Activated naive CD8-positive, alpha-beta T cell treated with anti-CD3 and anti-CD28 coated beads, Interleukin-2, amount 50 U/mL, for 16 hours (primary cell): ENCODE measurements at places on chromosomes 7 and 10.

GRCh38 chr7:122067077-122067476, 77.0 kb downstream of the AASS start:
- DNase-seq: no peak

- no peak for DNase-seq
Observed at GRCh38 chr10:124716369-124716768, 27.8 kb downstream of the FAM53B start.

GRCh38 chr10:110778211-110778610, 93.5 kb upstream of the PDCD4 start:
- DNase-seq: no peak

GRCh38 chr10:34537629-34538231, 277.4 kb downstream of the PARD3 start:
- DNase-seq: no peak

DNA sequence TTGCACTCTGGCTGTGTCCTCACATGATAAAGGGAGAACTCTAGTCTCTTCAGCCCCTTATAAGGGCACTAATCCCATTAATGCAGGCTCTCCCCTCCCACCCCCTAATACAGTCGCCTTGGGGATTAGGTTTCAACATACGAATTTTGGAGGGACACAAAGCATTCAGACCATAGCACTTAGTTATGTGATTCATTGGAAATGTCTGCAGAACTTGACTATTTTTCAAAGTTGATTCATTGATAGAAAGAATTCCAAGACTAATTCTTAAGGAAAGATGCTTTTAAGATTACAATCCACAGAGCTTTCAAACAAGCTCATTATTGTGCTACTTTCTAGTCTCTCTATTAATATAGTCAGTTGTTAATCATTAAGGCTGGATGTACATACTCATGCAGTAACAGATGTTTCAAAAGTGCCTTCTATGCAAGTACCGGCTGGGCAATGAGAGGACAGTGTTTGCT, 85.3 kb upstream of the RPA3 start:
- DNase-seq: no peak

DNA sequence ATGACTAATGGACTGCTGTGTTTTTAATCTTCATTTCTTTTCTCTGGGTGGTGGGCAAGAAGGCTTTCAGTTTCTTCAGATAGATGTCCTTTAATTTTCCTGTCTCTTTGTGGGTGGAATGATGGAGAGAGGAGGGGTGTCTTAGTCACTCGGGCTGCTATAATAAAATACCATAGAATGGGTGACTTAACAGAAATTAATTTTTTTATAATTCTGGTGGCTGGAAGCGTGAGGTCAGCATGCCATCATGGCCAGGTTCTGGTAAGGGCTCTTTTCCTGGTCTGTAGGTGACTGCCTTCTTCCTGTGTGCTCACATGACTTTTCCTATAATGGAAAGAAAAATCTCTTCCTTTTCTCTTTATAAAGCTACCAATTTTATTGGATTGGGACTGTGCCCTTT, 6.3 kb downstream of the RSBN1L start:
- no peak for DNase-seq

DNA sequence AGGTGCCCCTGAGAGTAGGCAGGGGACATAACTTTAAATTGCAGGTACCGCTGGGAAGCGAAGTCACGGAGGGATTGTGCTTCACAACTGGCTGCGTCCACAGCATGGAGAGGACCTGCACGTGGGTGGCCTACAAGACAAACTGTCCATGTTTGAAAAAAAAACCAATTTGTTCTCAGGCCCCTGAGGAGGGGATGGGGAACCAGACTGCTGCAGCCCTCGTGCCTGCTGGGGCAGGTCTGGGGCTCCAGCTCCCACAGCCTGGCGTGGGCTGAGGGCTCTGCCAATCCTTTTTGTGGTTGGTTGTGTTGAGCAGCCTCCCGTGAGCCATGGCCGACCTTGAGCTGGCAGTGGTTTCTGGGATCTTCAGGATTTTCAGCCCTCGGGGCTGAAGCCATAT, 9.7 kb downstream of the SFRP5 start:
- DNase-seq: no peak

- DNase-seq: no peak
Observed at GRCh38 chr10:133405844-133406527, 12.0 kb downstream of the MTG1 start.

DNA sequence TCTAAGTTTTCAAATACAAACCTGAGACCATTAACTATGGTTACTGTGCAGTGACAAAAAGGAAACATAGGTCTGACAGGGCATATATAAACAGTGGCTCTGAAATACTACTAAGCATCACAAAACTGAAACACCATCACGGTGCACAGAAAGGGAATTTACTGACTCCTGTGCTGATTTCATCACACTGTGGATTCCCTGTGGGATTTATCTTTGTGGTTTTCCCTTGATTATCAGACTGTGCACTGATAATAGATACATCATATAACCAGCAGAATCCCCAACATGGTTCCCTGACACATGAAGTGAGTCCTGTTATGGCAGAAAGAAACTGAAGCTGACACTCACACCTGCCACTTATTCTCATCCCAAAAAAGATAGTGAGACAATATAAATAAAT, 676.3 kb upstream of the KCND2 start:
- DNase-seq: no peak

- no peak for DNase-seq
Observed at GRCh38 chr7:98810153-98810802, 59.5 kb downstream of the TMEM130 start.

DNA sequence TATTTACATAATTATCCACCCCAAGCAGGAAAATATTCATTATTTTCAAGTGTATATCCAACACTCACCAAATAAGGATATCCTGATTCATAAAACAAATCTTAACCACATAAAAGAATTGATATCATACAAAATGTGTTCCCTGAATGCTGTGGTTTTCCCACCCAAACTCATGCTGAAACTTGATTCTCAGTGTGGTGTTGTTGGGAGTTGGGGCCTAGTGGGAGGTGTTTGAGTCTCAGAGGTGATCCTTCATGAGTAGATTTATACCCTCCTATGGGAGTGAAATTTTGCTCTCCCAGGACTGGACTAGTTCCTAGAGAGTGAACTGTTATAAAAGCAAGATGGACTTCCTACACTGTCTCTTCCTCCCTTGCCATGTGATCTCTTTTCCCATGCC, 1028.3 kb downstream of the SORCS1 start:
- no peak for DNase-seq

DNA sequence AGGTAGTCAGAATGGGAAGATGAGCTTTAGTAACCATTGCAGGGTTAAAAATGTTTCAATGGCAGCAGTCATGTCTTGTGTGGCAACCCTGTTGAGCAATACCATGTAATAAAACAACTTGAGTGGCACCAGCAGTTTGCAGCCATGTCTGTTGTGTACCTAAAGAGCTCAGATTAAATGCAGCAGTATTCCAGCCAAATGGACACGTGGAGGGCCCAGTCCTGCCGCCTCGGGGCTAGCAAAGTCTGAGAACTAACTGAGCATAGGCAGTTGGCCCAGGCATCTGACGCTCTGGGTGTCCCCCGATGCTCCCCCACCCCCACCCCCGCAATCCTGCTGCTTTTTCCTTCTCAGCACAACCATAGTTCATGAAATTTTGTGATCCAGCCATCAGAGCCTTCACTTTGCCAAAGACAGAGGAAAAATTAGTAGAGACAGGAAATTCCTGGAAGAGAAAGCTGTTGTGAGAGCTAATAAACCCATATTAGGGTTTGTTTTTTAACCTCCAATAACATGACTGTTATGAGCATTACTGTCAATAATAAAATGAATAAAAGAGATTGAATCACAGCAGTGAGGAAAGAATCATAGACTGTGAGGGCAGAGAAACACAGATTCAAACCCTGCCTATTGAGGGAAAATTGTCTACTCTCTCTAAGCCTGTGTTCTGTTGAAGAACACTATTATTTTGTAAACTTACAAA, 220.6 kb upstream of the RHOBTB1 start:
- no peak for DNase-seq

DNA sequence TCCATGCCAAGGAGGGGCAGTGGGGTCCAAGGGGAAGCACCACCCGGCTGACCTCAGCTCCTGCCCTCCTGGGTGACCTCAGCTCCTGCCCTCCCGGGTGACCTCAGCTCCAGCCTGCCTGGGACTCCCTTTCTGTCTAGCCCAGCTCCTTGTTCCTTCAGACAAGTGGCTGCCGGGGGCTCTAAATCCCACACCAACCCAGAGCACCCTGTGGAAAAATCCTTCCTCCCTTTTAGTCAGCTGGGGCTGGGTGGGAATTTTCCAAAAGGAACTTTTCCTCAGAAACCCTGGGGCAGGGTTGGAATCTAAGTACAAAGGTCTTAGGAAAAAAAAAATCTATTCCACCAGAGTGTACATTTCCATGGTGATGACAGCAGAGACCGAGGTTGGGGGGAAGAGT, 36.3 kb downstream of the AKR1B1 start:
- DNase-seq: no peak

- DNase-seq: no peak
Observed at GRCh38 chr10:48480397-48481374, 124.2 kb downstream of the ARHGAP22 start.

GRCh38 chr7:102097601-102098161, 189.0 kb upstream of the SH2B2 start:
- DNase-seq: no peak

DNA sequence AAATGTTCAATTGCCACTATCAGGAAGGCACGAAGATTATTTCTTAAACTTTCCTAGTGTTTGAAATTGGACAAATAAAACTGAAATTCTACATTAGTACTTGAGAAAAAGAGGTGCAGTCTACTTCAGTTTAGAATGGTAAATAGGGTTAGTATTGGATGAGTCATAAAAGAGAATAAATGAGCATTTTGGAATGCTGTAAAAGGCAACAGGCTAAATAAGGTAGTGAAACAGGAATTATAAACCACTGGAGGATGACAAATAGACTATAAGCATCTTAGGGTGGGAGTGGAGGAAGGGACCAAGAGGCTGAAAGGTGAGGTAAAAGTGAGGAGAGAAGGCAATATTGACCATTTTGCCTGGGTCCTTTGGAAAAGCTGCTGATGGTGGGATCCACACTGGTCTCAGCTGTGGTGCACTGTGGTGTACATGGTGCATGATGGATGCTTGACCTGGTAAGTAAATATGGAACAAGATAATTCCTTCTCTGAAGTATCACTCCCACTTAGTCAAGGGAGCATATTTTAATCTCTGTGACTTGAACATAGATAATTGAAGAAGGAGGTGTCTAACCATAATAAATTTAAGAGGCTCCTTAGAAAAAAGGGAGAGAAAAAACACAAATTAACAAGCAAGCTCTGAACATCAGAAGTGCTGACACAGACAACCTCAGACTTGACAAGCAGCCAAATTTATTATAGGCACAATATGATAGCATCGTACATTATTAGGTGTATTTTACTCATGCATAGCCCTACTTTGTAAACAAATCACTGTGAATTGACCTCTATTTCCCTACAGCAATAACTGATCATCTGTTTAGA, 76.4 kb upstream of the SCIN start:
- no peak for DNase-seq

DNA sequence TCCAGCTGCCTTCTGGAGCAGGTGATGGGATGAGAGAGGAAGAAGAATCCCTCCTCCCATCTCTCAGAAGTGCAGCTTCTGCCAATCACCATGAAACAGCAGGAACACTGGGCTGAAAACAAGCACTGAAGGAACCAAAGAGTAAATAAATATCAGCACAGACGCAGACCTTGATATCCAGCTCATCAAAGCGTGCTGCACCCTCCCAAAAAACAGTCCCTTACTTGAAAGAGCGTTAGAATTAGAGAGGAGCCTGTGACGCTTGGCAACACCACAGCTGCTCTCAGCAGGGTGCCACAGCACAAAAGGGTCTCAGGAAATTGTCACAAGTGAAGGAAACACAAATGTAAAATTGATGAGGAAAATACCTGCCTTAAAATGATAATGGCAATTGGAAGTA, 39.5 kb downstream of the KLF6 start:
- no peak for DNase-seq

- DNase-seq: no peak
Observed at GRCh38 chr7:65382452-65382851, 8.8 kb downstream of the ZNF92 start.

- no peak for DNase-seq
Observed at GRCh38 chr10:12690525-12691126, 310.9 kb downstream of the CCDC3 start.

DNA sequence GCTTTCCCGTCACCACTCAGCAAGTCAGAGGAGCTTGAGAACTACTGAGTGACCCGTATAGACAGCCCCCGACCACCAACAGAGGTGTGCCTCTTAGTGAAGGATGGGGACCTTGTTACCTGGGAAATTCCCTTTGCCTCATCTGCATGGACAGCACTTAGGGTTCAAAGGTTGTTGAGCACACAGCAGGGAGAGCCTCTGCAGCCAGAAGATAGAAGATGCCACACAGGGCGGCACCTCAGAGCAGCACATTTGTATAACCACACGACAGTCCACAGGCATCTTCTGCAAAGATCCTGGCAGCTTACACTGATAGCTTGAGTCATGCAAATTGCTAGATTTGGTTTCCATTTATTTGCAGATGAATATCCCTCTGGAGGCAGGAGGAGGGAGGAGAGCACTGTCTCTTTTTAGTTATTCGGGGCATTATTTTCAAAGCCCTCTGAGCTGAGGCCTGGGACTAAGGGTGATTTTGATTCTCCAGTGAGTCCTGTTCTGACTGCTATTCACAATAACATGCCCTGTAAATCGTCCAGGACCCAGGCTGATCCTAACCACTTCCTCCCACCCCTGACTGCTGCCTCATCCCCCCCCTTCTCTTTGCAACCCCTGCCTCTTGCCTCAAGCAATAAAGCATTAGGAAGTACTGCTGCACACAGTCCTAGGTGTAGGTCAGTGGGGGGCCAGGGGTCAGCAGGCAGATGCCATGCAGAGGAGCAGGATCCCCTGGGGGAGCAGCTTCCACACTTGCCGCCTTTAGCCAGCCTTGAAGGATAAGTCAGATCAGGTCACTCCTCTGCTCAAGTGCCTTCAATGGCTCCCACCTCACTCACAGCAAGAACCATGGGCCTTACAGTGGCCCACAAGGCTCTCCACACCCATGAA, 24.6 kb upstream of the INMT start:
- DNase-seq: no peak

DNA sequence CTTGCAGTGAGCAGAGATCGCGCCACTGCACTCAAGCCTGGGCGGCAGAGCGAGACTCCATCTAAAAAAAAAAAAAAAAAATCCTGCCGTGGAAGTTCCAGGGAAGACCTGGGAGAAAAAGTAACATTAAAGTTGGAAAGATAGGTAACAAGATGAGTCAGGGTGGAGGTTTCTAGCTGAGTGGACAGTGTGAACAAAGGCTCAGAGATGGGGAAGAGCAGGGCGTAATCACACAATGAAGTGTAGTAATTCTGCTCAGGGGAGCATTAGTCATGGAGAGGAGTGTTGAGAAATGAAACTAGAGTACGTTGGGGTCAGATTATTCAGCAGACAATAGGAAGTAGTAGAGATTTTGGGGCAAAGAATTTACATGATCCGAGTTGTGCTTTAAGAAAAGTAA, 21.6 kb upstream of the WASL start:
- DNase-seq: no peak

GRCh38 chr10:91805110-91805838, 7.0 kb downstream of the TNKS2 start:
- DNase-seq: no peak

GRCh38 chr7:17401791-17402627, 103.6 kb downstream of the AHR start:
- no peak for DNase-seq

- no peak for DNase-seq
Observed at GRCh38 chr10:110437351-110437605, 60.4 kb upstream of the DUSP5 start.
